ENCODE measurements at places on chromosomes 6 and 20.

- no peak for DNase-seq
Observed at GRCh38 chr20:13791540-13792459, 7.0 kb downstream of the NDUFAF5 start.

DNA sequence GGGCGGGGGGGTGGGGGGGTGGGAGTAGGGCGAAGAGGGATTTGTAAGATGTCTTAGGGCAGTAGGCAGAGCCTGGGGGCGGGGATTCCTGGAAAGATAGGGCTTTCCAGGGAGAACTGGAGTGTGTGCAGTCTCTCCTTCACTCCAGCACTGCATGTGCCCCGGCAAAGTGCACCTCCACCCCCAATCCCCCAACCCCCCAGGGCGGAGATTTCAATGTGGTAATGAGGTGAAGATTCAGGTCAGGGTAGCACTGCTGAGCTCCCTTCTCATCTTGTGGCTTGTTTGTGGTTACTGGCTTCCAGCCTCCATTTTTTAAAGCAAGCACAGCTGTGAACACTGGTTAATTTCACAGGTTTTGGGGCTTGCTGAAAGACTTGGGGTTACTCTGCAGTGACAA is 5.9 kb downstream of the TMEM239 start:
- no peak for DNase-seq

DNA sequence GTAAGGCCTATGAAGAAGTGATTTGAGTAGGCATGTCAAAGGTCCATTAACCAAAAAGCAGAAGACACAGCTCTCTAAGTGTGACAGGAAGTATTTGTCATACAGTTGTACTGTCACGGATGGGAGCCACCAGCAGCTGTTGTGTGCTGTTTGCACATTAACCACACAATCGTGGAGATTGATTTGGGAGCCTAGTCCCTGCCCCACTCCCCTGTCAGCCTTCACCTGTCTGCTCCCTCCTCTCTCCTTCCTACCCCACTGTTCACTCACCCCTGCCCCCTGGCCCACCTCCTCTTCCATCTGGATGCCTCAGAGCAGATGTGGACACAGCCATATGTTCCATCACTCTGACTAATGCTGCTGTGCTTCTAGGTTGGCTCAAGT is 124.7 kb upstream of the SPACA1 start:
- DNase-seq = peak; percentile 38

DNA sequence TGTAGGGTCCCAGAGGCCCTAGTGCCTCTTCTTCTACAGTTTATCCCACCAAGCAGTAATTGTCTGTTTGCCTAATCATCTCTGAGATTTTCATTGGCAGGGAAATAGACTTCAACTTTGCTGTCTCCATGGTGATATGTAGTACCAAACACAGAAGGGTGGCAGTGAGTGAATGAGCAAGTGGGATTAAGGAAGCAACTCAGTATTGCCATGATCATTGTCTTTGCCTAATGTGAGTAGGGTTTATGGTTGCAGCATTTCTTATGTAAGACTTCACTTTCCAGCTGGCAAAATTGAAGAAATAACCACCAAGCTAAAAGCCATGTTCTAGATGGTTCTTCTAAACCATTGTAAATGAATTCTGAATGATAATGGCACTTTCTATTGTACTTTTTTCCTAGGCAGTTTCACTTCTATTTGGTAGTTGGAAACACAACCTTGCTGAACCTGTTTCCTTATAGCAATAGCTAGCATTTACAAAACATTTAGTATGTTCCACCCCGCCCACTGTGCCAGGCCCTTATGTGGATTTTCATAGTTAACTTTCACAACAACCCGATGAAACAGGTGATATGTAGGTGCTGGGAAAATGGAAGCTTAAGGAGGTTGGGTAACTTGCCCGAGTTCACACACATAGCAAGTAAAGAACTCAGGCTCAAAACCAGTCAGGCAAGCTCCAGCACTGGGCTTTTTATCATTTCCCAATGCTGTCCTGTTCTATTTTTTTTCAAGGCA is 32.0 kb downstream of the ZC2HC1B start:
- peak; percentile 27 for DNase-seq

DNA sequence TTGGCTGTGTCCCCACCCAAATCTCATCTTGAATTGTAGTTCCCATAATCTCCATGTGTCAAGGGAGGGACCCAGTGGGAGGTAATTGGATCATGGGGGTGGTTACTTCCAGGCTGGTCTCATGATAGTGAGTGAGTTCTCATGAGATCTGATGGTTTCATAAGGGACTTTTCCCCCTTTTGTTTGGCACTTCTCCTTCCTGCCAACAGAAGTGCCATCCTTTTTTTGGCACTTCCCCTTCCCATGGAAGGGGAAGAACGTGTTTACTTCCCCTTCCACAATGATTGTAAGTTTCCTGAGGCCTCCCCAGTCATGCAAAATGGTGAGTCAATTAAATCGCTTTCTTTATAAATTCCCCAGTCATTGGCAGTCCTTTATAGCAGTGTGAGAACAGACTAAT is 18.0 kb upstream of the PI3 start:
- peak; percentile 31 for DNase-seq

DNA sequence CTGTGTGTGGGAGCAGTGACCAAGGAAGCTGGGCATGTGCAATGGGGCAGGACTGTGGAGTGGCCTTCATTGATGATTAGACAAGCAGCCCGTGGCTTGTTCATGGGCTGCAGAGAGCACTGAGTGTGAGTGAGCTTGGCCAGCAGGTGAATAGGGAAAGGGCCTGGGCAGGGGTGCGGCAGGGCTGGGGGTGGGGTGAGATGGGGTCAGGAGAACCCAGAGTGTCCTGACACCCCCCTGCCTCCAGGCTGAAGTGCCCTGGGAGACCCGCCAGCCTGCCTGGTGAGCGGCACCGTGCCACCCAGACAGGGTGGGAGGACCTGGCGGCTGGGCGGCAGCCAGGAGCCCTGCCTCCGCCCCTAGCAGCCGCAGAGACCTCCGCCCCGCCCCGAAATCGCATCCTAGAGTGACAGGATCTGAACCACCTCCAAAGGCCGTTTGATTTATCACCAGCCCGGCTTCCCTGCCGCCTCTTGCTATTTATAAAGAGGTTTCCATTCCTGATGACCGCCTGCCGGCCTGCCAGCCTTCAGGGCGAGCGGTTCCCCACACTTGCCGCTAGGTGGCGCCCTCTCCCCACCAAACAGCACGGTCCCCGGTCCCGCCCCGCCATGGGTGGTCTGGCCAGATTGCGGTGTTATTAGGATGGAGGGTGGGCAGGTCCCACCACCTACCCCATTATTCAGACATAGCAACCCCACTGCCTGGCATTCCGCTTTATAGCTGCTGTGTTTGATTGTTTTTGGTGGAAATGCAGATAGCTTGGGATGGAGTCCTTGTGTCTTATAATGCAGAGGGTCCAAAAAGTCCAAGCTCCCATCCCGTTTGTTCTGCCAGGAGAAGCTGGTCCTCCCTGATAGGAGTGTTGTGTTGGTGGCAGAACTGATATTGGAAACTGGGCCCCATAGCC is 3.5 kb downstream of the MYLK2 start:
- peak; percentile 74 for DNase-seq

- DNase-seq = no peak
Observed at GRCh38 chr6:45493761-45494160, 116.0 kb upstream of the SUPT3H start.

- DNase-seq = peak; percentile 81
Observed at GRCh38 chr20:34872622-34873224, at the start of gene GGT7. Gene GGT7, minus strand, starts transcription at chr20:34872856. Its CDS starts 41 bp downstream, at chr20:34872815.
